Glutamatergic neuron (in vitro differentiated cells): ENCODE measurements at places on chromosomes 4 and X. TPM values are rescaled to one million over a fixed set of nuclear protein-coding genes. Genes with fewer than 3 reads are reported as not detected.

Gene CRMP1
- total RNA-seq: 947 TPM

GRCh38 chrX:39502486-39502885 is 595.3 kb downstream of the BCOR start:
- DNase-seq: no peak

Gene ATP8A1
- 278 TPM for total RNA-seq

- peak; percentile 21 for DNase-seq
Measured at GRCh38 chrX:10360116-10360515, 203.3 kb downstream of the CLCN4 start.

DNA sequence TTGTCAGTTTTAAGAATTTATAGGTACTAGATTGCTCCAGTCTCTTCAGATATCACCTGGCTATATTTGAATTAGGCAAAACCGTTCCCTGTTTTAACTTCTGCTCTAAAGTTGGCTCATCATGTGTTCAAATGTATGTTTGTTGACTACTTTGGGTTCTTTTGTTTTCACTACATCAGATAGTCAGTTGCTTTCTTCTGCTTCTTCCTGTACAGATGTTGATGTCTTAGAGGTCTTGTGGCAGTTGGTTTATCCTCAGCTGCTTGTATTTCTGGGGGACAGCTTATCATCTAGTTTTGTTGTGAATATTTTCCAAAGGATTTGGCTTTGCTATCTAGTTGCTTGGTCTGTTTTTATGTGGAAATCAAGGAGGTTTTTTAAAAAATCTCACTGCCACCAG is 28.0 kb downstream of the TBC1D19 start:
- DNase-seq: no peak

- no peak for DNase-seq
Measured at GRCh38 chr4:139901531-139902320, 236.1 kb downstream of the MGST2 start.

Gene SPP1
- 1.1 TPM for total RNA-seq

Gene ZNF141
- total RNA-seq: 22.0 TPM

Gene PSAPL1
- not detected for total RNA-seq

- peak; percentile 75 for DNase-seq
Measured at GRCh38 chrX:152632445-152633097, 5.1 kb upstream of the GABRQ start.

DNA sequence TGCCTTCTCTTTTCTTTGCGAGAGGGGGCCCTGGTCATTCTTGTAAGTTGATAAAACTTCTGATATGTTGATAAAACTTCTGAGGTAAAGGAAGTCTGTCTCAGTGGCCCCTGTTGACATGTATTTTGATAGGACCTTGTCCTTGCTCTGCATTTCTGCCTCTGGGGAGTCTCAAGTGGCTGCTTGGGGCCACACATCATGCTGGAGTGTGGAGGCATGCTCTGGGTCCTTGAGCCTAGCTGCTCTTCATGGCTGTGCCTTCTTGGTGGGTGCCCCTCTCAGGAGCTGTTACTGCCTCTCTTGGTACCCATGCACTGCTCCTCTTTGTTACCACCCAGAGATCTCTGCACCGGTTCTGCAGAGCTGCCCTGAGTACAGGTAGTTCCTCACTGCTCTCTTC is 14.2 kb downstream of the NSD2 start:
- no peak for DNase-seq

Gene LGI2
- 20.5 TPM for total RNA-seq

Gene ADH7
- not detected for total RNA-seq

Gene DCAF8L2
- not detected for total RNA-seq

- no peak for DNase-seq
Measured at GRCh38 chrX:13533726-13534125, 35.7 kb upstream of the EGFL6 start.

- DNase-seq: no peak
Measured at GRCh38 chr4:70359115-70359661, 1.4 kb upstream of the SMR3A start.

DNA sequence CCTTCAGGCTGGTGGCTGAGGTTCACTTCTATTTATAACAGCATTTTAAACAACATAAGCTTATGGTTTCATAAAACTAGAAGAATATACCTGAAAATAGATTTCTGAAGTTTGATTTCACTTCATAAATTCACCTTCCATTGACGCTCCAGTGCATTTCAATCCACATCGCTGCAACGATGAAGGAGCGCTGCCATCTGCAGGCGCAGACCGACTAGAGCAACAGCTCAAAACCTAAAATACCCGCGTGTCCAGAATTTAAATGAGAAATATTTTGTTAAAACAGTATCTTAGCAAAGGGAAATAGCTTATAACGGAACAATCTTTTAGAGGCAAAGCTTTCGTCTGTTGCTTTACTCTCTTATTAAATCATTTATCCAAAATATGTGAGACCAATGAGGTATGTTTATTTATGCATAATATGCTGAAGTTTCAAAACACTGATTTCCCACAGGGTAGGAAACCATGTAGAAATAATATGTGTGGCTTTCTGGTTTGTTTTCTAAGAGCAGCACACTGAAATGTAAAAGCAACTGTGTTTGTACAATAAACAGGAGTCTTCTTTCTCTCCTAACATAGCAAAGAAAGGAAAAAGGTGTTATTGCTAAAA is 816.4 kb upstream of the FRG1 start:
- peak; percentile 65 for DNase-seq

- DNase-seq: no peak
Measured at GRCh38 chr4:26197018-26197779, 123.6 kb upstream of the RBPJ start.

Gene SSX2
- total RNA-seq: not detected

DNA sequence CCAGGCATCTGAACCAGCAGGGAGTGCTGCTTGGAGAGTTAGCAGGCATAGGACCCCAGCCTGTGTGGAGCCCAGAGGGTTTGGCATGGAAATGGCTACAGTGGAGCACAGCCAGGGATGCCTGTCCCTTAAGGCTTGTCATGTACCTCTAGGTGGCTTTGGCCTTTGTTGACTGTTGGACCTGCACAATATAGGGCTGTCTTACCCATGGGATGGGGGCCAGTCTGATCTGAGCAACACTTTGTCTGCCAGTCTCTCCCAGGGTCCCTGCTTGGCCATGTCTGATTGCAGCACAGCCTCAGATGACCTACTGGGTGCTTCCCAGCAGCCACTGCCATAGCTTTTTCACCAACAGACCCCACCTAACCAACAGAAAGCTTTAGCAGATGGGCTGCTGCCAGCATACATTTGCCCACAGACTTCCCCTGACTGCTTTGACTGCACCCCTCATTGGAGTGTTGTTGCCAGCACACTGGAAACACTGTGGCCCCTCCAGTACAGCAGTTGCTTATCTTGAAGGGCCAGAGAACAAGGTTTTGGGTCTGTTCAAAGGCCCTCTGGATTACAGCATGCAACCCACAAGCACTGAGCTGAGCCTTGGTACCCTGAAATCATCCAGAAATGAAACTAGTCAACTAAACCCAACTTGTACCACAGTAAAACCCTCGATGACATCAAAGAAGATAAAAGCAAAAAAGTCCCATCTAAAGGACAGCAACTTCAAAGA is 22.1 kb downstream of the ANAPC10 start:
- DNase-seq: no peak

DNA sequence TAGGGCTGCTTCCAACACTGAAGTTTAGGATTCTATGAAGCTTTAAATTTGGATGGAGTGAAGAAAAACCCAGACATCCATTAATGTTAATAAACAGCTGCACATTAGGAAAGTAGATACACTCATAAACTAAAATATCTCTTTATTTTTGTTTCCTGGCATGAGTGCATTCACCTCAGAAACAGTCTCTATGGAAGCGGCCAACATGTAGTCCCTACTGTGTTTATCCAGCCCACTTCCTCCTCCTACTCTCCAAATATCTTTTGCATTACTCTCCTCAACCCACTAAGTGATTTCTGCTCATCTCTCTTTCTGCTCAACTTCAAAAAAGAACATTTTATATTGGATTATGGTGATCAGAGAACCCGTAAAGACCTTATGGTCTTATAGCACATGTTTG is 180.3 kb upstream of the MXRA5 start:
- DNase-seq: no peak

Gene RLIM
- total RNA-seq: 59.4 TPM

Gene GAGE13
- total RNA-seq: not detected

DNA sequence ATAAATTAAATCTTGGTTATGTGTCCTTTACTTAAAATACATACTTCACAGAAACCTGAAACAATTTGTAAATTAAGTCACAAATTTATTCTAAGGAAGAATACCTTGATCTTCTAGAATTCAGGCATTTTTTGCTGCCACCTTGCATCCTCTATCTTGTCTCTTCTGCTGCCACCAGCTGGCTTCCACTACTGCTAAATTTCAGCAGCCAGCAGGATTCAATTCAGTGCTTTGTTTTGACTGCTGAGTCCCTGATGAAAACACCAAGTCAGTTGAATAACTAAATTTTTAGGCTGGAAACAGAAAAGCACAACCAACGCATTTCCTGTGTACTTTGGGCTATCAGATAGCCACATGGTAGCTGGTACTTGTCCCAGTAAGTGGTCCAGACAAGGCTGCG is 2.4 kb upstream of the MBTPS2 start:
- DNase-seq: no peak

Gene GPAT3
- total RNA-seq: not detected

Gene NPY5R
- not detected for total RNA-seq
